NCI-H460 (cell line): ENCODE measurements at places on chromosomes 7 and 10.

- DNase-seq: no peak
Observed at GRCh38 chr10:117078168-117078837, 59.8 kb downstream of the VAX1 start.

DNA sequence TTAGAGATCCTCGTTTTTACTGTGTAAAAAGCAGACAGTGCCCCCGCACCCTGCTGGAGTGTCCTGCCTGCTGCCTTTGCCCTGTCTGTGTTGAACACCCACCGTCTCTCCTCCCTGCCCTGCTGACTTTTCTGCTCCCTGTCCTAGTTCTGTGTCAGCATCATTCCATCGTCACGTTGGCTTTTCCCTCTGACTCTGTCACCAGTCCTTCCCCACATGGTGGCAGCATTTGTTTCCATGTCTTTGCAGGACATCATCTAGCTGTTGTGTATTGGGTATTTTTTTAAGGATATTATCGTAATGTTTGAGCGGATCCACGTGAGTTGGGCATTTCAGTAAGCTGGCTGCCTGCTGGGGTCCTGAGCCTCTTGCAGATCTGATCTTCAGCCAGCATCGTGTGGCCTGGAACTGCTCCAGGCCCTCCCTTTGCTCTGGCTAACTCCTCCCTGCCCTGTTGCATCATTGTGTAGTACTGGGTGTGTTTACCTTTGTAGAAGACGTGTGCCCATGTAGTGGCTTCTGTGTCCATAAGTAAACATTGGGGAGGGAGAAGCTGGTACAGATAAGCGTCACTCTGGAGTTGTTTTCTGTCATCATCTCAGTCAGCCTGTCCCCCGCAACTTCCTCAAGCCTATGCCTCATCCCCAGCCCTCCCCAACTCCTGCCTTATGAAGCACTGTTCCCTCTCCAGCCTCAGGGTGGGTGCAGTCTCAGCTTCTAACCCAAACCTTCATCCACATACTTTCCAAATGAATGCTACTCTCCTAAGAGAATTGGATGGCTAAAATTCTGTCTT lies 44.3 kb downstream of the TRRAP start:
- DNase-seq: peak; percentile 9

GRCh38 chr10:19778996-19779395 lies 37.2 kb upstream of the PLXDC2 start:
- no peak for DNase-seq

- DNase-seq: no peak
Observed at GRCh38 chr10:75233444-75234016, 2.2 kb downstream of the COMTD1 start.

DNA sequence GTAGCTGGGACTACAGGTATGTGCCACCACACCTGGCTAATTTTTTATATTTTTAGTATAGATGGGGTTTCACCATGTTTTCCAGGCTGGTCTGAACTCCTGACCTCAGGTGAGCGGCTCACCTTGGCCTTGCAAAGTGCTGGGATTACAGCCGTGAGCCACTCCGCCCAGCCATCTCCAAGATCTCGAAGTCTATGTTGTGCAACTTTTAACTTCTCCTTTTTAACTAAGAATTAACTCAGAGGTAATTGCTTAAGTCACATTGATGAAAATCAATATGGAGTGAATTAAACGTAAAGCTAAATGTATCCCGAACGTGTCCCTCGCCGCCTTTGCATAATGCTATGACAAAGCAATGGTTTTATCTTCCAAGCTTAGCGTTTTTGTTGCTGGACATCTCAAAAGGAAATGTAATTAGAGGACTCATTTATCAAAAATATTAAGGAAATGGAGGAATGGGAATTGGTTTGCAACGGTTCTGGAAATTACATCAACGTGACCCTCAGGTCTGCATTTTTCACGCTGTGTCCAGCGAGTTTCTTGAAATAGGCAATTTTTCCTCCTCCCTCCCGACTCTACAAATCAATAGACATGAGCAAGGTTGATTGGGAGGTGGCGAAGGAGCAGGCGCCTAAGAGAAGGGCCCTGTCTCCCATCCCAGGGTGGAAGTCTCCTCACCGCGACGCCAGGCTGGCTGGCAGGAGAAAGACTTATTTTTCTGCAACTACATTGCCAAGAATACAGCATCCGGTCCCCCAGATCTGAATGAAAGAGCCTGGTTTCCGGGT lies 89.8 kb downstream of the TMEM130 start:
- DNase-seq: no peak

DNA sequence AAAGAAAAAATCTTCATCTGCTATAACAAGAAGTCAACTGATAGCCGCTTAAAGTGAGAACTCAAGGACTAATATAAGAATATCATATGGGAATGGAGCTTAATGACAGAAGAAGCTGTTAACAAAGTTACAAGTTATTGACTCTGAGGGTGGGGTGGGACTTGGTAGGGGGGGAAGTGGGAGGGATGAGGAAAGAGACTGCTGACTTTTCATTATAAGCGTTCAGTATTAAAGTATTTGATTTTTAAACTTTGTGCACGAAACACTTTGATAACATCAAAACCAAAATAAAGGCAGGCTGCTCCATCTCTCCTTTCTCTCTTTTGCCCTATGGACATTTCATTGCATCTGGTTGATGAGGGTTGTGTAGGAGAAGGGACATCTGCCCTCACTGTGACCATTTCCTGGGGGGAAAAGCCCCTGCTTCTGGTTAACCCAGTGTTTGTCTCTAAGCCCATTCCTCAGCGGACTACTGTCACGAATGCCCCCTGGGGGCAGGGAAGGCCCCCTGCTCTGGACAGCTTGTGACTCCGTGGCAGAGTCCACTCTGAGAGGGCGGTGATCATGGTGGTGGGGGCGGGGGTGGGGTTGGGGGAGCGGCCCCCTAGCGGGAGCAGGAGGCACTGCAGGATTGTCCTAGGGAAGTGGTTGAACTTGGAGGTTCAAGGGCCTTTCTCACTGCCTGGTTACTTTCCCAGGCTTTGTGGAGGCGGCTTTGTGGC lies 17.4 kb downstream of the SLC13A4 start:
- peak; percentile 5 for DNase-seq

GRCh38 chr7:125773113-125773785 lies 843.6 kb upstream of the POT1 start:
- no peak for DNase-seq

DNA sequence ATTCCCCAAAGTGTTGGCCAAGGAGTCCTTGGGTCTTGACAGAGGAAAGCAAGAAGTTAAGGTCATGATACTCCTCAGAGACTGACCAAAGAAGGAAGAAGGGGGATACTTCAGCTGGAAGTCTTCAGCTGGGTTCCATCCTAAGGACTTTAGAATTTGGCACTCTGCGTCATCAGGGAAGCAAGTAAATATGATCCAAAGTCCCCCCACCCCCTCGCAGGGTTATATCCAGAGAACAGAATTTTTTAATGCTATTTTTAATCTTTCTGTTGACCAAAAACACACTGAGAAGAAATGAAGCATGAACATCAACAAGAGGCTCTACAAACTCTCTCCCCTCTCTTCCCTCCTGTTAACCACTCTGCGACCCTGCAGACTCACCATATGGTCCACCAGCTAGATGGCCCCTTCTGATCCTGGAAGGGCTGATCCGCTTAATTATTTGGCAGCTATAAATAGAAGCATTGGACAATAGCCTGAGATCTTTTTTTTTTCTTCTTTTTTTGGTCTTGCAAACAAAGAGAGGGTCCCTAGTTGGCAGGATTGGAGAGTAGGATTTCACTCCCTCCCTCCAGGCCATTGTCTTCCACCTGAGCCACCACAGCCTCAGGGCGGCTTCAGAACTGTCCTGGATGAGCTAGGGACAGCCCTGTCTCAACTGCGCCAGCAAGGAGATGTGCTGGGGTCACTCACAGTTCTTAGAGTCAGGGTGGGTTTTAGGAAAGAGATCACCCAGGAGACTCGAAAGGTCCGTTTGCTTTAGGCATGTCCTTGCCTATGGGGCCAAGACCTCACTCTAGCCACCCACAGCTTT lies 196.0 kb downstream of the KCNMA1 start:
- no peak for DNase-seq
